ENCODE measurements at places on chromosomes 3 and 15. TPM values are rescaled to one million over a fixed set of nuclear protein-coding genes. Genes with fewer than 3 reads are reported as not detected.

DNA sequence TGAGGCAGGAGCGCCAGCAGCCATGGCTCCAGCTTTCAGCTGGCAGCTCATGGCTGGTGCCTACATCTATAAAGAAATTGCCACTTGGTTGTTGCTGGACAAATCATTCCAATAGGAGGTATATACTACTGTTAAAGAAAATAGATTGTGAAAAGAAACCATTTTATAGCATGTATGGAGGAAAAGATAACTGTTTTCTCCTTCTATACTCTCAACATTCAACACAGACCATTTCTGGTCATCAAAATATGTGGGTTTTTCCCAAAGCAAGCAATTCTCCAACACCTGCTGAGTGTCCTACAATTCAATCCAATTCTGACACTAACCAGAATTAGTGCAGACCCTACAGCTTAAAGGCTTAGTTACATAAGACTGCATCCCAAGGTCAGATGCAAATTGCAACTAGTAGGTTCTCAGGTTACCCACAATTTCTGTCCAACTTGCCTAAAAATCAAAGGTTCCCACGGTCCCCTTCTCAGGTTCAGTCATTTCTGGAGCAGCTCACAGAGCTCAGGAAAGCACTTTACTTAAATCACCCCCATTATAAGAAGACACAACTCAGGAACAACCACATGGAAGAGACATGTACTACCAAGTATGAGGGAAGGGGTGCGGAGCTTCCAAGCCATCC, 42.4 kb upstream of the STRIT1 start:
- no peak for DNase-seq

DNA sequence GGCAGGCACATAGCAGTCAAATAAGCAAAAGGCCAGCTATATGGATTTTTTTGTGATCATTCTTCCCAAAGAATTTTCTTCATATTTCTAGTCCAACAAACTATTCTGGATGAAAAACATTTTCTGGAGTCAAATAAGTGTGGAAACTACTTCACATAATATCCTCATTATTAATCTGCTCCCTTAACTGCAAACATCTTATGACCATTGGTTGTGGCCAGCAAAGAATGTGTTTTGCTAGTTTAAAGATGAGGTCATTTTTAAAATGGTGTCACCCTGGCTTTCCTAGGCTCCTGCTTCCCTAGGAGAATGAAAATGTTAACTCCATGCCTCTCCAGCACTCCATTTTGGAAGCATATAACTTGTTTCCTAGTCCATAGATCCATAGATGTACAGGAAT, 118.8 kb downstream of the SST start:
- no peak for DNase-seq

DNA sequence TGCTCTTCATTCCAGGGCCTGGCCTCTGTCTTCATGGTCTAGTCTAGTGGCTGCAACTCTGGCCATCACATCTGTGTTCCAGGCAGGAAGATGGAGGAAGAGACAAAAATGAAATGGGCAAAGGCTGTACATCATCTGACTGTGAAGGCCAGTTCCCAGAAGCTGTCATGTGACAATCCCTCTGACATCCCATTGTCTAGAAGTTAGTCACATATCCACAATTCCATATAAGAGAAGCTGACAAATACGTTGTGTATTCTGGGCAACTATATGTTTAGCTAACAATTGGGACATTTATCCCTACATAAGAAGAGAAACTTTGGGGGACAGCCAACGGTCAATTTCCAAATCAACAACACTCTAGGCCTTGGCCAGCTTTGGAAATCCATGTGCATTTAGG, 34.5 kb upstream of the C3orf70 start:
- DNase-seq, result no peak

DNA sequence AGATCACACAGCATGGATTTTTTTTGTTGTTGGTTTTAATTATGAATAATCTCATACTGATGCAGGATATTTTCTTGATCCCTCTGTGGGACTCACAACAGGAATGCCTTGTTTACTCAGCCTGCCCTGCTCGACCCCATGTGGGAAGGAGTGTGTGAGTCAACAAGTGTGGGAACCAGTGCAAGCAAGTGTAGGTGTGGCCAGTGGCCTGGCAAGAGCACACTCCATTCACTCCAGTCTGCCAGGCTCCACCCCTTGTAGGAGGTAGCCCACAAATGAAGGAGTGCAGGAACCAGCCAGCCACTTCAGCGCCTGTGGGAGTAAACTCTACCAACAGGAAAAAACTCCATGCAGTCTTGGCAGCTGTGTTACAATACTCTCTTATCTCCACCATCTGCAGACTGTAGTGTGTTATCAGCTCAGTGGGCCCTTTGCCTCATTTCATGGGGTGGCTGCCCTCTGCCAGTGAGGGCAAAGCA, 393.6 kb downstream of the OTOL1 start:
- no peak for DNase-seq

Gene EHHADH
- 24.3 TPM for total RNA-seq

Gene CEMIP
- total RNA-seq, result 2.9 TPM

Gene CPNE9
- not detected for total RNA-seq

All from right atrium auricular region (tissue), 2 donors.